Right kidney (tissue), 9 donors: ENCODE measurements at places on chromosomes 12 and 14.

DNA sequence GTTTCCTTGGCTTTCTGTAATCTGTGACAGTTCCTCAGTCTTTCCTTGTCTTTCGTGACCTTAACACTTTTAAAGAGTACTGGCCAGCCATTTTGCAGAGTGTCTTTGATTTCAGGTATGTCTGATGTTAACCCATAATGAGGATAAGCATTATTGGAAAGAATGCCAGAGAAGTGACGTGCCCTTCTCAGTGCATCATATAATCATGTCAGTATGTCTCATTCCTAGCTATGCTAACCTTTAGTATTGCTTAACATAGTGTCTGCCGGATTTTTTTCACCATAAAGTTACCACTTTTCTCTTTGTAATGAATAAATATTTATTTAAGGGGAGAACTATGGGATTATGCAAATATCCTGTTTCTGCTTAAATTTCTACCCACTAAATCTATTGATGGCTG, 28.5 kb downstream of the RERG start:
- no peak for DNase-seq

DNA sequence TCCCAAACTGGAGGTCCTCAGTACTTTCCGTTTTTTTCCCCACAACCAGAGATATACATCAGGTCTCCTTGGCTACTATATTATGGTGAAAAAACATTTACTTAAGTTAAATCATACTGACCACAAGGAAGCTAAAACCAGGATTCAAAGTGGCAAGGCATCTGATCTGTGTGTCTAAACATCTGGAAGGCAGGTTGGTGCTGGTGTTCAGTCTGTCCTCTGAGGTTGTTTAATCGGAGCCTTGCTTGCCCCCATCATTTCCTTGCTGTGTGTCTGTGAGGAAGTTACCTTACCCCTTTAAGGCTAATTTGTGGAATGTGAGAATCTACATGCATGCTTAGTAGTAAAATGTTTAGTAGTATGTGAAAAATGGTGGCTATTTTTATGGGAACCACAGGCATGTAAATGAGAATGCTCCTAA, 75.6 kb downstream of the GALNT4 start:
- no peak for DNase-seq

- no peak for DNase-seq
These were observed 196.3 kb downstream of the PPM1H start for GRCh38 chr12:62738616-62739015.

DNA sequence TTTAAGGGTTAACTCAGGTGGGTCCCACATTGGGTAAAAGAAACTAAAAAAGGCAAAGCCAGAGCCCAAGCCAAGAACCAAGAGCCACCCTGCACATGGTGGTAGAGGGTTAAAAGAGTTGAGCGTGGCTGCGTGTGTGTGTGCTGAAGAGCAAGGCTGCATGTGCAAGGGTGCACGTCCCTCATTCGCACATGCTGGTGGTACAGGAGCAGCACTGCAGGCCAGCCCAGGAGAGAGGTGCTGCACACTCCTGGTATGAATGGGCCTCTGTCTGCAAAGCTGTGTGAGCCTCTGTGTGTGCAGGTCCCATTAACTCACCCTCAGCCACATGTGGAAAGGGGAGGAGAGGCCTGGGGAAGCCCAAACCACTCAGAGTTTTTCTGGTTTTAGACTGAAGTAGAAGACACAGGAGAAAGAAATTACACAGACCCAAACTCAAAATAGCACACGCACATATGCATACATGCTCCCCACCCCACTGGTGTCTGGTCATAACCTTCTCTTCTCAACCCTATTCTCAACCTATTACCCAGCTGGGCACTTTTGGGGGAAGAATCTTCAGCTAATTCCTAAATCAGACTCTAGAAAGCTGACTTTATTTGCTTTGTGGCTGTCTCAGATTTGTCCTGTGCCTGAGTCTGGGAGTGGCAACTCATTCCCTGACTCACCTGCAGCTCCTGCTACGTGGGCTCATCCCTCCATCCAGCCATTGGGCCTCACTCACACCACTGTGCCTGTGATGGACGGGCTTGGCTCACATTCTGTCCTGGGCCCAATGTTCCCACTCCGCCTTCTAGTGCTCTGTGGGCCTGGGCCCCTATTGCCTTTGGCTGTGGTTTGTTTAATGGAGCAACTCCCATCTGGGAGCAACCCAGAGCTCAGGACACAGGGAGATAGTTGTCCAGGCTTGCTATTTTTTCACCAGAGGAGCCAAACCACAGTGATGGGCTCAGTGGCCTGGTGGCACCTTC, 30.8 kb upstream of the COL2A1 start:
- no peak for DNase-seq

GRCh38 chr14:65604936-65605335, 192.4 kb downstream of the FUT8 start:
- DNase-seq, result no peak

GRCh38 chr14:88166616-88167015, 156.5 kb downstream of the KCNK10 start:
- no peak for DNase-seq

- no peak for DNase-seq
These were observed 145.9 kb downstream of the DUSP6 start for GRCh38 chr12:89206390-89206789.

DNA sequence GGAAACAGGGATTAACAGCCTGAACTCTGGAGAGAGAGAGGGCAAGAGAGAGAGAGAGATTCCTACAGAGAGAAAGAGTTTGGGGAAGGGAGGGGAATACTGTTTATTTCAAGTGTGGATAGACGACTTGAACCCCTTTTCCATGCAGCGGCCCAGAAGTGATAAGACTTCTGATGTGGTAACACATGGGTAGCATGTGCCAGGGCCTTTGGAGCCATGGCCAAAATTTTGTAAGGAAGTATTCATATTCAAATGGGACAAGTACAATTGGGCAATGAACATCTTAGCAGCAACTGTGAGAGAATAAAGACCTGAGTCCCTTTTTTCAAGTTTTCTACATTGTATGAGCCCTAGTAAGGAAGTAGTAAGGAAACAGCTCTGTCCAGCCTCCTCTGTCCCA, 42.4 kb upstream of the CCDC196 start:
- no peak for DNase-seq

GRCh38 chr12:50186681-50187080, 19.5 kb upstream of the CERS5 start:
- DNase-seq, result no peak

GRCh38 chr14:94344389-94344788, 21.3 kb upstream of the SERPINA6 start:
- DNase-seq, result no peak

DNA sequence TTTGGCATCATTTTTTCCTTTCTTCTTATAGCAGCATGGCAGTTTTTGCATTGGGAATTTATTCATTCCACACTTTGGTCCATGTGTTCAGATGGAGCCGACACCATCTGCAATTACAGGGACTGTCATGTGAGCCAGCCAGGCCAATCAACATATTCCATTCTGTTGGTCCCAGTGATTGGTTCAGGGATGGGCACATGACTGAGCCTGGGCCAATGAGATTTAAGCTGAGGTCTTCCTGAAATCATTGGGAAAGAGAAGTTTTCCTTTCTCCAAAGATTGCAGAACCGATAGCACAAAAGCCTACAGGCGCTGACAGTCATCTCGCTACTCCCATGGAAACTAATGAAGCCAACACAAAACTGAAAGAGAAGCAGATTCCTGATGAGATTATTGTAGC, 841.5 kb upstream of the TMEM132C start:
- DNase-seq, result no peak

DNA sequence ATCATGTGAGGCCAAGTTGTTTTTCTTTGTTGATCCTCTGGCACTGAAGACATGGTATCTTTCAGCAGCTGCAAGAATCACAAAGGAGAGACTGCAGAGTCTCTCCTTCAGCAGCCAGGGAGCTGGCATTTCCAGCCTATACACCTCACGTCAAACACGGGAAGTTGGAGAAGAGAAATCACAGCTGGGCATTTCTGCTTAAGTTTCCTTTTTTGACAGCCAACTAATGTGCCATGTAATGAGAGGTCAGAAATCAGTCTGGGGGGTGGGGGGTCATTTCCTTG, 28.3 kb downstream of the PHLDA1 start:
- DNase-seq, result no peak

DNA sequence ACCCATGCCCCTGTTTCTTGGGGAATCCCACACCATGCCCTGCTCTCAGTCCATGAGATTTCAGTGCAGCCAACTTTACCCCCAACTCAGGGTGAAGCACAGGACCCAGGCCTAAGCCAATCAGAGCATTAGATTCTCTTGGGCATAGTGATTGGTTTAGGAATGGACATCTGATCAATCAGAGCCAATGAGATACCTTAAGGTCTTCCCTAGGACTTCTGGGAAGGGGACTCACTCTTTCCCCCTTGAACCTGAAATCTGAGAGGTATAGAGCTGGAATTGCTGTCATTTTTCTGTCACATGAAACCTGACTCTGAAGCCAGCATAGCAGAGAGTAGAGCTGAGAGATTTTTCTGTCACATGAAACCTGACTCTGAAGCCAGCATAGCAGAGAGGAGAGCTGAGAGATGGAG, 127.1 kb downstream of the ZFP36L1 start:
- DNase-seq, result peak; percentile 13

- DNase-seq, result no peak
These were observed 286.6 kb downstream of the C12orf75 start for GRCh38 chr12:105616971-105617540.

DNA sequence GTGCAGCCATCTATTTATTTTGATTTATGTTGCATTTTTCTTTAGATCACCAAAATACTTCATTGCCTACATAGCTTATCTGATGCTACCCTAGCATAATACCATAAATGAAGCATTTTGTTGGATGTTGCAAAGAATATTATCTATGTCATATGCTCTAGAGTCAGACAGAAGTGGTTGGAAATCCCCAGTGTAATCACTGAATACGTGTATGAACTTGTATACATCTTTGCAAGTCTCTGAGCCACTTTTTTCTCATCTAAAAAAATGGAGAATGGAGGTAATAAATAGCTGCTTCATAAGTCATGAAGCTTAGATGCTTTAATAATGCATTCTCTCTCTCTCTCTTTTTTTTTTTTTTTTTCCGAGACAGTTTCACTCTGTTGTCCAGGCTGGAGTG, 18.5 kb downstream of the EVL start:
- no peak for DNase-seq

- peak; percentile 65 for DNase-seq
These were observed 6.2 kb downstream of the AMN start for GRCh38 chr14:102928412-102929240.

DNA sequence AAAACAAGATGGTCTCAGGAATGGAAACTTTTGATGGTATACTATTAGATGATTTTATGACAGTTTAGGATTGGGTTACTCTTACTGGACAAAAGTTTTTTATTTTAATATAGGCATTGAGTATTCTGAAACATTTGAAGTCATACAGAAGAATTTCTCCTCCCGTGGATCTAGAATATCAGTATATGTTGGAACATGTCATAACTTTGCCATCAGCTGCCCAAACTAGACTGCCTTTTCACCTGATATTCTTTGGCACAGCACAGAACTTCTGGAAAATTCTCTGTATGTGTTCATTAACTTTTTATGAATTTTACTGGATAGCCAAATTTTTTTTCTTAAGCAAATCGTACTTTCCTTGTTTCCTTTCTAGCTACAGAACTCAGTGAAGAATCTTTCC, 75.4 kb downstream of the KNTC1 start:
- DNase-seq, result no peak

DNA sequence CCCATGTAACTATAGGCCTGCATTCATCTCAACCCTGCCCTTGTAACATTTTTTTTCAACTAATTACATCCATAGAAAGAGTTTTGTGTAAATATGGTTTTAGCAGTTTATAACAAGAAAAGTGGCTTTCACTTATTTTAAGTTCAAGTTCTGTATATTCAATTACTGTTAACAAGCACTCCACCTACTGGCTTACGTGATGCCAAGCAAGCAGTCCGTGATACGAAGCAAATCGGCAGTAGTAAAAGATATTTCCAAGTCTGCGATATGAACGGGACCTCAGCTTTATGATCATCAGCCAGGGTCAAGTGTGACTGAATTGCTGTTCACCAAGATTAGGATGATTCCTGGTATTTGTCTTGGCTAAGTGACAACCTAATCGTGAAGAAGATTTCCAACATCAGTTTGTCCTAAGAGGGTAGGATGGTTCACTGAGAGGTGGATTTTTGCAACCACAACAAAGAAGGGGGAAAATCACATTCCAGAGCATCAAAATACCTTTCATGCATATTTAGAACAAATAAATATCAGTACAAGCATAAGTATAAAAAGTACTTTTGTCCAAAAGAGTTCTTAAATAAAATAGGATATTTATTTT, 456.2 kb downstream of the FOXG1 start:
- no peak for DNase-seq

GRCh38 chr14:89298056-89298834, 118.8 kb downstream of the FOXN3 start:
- no peak for DNase-seq

GRCh38 chr14:23877111-23877510, 76.5 kb upstream of the DHRS4 start:
- DNase-seq, result no peak

GRCh38 chr14:78202163-78202562, 32.0 kb downstream of the NRXN3 start:
- DNase-seq, result no peak

GRCh38 chr14:41446008-41446407, 160.7 kb upstream of the LRFN5 start:
- no peak for DNase-seq

DNA sequence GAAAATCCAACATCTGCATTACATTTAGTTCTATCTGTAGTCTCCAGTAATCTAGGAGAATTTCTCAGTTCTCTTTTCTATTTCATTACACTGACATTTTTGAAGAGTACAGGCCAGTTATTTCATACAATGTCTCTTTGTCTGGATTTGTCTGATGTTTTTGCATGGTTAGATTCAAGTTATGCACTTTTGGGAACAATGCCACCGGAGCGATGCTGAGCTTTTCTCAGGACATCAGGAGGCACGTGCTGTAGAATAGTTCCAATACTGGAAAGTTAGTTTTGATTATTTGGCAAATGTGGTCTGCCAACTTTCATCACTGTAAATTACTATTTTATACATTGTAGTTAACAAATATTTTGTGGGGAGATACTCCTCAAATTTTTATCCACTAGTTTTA, 43.1 kb downstream of the ALDH1L2 start:
- DNase-seq, result no peak

GRCh38 chr12:13049816-13050215, 5.6 kb downstream of the FAM234B start:
- no peak for DNase-seq
